ENCODE measurements at places on chromosomes 2 and 18.

- no peak for DNase-seq
Observed at GRCh38 chr2:159982270-159982669, 80.1 kb downstream of the PLA2R1 start.

DNA sequence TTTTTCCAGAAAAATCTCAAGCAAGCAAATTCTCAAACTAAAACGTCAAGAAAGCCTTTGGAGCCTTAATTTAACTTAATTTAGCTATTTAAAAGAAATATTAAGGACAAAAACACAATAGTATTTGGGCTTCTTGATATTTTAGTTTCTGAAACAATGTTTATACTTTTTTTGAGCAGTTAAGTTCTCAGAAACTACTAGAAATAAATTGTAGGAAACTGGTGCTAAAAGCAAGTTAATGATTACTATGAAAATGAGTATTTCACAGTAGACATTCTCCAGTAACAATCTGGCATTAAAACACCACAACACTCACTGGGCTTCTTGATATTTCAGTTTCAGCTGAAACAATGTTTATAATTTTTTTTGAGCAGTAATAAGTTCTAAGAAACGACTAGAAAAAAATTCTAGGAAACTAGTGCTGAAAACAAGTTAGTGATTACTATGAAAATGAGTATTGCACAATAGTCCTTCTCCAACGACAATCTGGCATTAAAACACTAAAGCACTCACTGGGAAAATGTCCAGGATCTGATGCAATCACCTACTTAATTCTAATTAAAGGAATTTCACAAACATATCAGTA, 45.1 kb downstream of the TRAK2 start:
- DNase-seq, result no peak

GRCh38 chr2:78061301-78061700, 539.1 kb upstream of the LRRTM4 start:
- no peak for DNase-seq

DNA sequence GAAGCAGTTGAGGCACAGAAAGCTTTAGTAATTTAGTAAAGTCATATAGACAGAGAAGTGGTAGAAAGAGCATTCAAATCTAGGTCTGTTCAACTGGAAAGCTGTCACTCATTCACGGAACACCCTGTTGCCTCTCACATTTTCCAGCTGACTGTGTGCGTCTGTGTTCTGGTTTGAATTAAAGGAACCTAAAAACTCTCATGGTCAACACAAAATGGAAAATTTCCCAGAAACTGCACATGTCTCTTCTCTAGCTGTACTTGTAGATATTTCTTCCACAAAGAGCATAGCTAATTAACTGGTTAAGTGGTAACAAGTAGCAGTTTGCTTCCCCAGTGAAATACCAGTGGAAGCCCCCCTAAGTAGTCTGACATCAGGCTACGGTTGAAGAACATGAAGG, 390.8 kb downstream of the TGIF1 start:
- DNase-seq, result no peak

- DNase-seq, result no peak
Observed at GRCh38 chr2:43937269-43937820, 58.4 kb downstream of the LRPPRC start.

GRCh38 chr2:9378433-9379390, 44.6 kb downstream of the ITGB1BP1 start:
- no peak for DNase-seq
